Right forelimb (tissue), 1 donor: ENCODE measurements at places on chromosomes 2 and 18.

GRCh38 chr18:48558248-48558647 is 19.4 kb downstream of the CTIF start:
- no peak for DNase-seq

DNA sequence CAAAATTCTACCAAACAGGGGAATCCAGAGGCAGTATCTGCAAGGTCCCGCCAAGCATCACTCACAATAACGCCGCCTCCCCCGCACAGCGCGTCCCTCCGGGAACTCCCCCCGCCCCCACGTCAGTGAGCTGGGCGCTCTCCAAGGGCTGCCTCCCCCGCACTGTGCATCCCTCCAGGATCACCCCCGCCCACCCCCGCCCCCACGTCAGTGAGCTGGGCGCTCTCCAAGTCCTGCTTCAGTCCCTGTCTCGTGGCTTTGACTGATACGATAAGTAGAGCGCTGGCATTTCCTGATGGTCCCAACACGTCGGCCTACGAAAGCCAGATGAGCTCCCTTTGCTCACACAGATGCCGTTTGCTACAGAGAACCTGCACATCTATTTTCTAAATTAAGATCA is 130.7 kb upstream of the TPO start:
- no peak for DNase-seq

- no peak for DNase-seq
These were observed 43.7 kb upstream of the FZD5 start for GRCh38 chr2:207813221-207813916.

GRCh38 chr2:112791019-112791418 is 6.7 kb upstream of the IL1A start:
- DNase-seq = no peak

DNA sequence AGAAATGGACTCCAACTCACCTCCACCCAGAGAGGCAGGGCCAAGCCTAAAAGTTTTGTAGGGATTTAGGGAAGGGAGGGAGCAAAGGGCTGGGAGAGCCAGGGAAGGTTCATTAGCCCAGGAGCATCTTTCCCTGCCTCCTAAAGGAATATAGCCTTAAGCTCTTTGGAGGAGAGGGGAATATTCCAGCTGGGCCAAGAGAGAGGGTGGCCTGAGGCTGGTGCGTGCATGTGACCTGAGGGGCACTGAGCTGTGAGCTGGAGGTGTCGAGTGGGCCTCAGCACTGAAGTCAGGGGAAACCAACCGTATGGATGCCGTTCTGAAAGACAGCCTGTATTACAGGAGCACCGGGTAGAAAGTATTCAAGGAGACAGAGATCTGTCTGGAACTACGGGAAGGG is 112.6 kb downstream of the KLHL29 start:
- no peak for DNase-seq

DNA sequence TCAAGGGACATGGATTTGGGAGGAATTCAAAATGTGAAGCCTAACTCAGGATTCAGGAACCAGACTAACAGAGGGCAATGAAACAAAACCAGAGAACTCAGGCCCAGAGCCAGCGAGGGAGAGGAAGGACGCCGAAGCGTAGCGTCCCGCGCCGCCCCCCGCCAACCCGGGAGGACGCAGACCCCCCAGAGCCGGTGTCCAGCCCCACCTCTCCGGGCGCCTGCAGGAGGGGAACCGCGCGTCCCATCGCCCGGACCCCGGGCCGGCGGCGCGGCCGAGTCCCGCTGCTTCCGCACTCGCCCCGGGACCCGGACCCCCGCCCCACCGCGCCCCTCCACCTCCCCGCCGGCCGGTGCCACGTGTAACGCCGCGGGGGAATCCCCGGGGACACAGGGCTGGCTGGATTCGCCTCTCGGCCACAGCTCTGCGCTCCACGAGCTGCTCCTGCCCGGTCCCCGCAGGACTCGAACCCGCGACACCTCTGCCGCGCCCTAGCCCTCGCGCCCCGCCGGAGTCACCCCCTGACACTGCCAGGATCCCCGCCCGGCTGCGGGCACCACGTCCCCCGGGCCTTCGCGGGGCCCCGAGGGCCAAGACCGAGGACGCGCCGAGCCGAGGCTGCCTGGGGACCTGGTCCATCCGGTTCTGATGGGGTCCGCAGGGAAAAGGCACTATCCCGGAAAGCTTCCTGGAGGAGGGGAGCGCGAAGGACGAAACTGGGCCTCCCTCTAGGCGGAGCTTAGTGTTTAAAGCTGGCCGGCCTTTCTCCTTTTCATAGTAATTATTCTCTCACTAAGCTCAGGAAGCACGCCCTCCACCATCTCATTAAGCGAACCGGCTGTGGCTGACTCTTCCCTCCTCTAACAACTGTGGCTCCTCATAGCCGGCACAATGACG is 40.4 kb upstream of the FAM124B start:
- DNase-seq = no peak

DNA sequence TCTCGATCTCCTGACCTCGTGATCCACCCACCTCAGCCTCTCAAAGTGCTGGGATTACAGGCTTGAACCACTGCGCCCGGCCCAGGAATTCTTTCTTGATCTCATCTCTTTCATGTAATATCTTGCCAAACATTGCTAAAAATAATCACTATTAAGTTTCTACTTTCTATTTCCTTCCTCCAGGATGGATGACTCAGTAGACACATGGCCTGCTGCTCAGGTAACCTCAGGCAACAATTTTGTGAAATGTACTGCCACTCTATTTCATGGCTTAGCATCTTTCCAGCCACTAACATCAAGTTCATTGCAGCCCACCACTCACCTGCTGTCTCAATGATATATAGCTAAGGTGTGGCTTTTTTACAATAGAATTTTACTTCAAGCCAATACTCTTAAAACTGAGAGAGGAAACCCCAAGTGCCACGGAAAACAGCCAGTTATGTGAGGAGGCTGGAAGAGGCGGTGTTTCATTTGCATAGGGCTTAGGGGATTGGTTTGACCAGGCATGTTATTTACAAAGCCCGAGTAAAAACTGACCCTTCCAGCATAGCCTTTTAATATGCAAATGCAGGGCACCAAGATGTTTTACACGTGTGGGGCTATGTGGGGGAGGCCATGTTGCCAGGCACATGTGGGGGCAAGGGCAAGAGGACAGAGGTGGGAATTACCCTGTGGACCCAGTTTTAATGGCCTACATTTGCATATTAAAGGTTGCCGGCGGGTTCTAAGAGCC is 11.3 kb upstream of the SUMO1 start:
- DNase-seq = no peak

DNA sequence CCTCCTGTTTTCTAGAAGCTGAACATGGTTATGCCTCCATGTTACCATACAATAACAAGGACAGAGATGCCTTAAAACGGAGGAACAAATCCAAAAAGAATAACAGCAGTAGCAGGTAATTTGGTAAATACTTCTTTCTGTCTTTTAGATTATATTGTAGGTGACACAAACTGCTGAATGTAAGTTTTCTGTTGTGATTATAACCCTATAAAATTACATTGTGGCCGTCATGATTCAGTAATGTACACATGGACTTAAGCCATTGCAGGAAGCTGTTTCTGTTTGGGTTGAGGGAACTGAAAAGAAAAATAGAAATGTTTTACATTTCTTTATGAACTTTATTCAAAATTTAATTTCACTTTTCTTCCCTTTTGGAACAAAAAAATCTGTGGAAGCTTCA is 1.2 kb downstream of the MXD1 start:
- DNase-seq = no peak

GRCh38 chr2:212538305-212539071 is at the start of gene ERBB4:
TSS of gene ERBB4 (minus strand) at chr2:212538802. CDS start at chr2:212538530, 272 bp downstream.
- peak; percentile 66 for DNase-seq

DNA sequence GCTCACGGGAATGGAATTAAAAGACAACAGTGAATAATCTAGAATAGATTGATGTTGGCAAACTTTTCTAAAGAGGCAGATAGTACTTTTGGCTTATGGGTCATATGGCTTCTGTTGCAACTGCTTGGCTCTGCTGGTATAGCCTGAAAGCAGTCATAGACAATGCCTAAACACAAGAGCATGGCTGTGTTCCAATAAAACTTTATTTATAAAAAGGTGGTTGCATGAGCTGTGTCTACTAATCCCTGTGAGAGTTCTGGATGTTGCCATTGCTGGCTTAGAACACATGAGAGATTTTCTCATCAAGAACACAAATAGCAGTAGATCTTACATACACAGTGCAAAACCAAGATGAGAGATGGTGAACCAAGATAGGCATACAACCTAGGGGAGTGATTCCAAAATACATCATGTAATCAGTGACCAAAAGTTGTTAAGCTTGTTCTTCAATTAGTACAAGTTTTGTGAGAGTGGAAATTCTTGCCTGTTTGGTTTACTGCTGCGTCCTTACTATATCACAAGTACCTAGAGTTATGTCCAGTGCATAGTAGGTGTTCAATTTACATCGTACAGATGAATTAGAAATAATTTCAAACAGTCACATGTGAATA is 380.0 kb downstream of the METTL4 start:
- DNase-seq = no peak

DNA sequence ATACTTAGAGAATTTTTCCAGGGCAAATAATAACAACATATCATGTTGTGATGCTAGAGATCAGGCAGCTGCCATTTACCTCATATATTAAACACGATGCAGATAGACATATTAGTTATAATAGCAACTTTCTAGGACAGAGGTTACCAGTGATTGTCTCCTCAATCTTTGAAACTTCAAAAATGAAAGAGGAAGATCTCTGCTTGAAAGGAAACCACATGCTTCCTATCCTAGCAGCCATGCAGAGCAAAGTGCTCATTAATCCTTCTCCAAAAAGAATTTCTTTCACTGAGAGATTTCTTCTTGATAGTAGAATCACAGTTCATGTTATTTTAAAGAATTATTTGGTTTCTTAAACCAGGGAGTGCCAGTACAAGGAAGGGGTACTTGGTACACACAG is 317.2 kb downstream of the CPS1 start:
- DNase-seq = no peak

- DNase-seq = no peak
These were observed 177.4 kb upstream of the NABP1 start for GRCh38 chr2:191500566-191500883.

DNA sequence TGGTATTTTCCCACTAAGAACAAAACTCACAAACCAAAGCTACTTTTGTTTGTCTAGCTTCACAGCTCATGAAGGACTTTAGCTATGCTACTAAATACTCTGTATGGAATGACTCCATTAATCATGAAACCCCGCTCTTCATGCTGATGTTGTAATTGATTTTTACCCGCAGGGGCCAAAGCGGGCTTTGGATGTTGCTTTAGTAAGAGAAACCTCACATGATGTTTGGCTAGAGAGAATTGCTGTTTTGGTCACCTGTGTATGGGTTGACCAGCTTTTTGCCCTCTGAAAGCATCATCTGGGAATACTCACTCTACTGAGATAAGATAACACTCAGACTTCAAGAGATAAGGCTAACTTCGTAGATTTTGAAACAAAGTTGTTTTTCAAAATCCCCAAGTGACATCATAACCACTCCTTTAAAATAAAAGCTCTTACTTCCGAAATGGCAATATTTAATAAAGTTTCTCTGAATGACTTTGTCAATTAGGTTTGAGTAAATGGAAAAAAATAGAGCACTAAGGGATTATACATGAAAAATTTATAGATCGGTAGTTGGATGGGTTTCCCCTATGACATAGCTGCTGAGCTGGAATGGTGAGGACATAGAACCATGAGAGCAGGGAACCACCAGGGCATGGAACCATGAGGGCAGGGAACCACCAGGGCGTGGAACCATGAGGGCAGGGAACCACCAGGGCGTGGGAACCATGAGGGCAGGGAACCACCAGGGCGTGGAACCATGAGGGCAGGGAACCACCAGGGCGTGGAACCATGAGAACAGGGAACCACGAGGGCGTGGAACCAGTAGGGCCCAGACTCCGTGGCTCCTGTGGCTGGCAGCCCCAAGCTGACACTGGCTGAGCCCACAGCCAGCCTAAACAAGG is 31.9 kb downstream of the ACKR3 start:
- DNase-seq = no peak

DNA sequence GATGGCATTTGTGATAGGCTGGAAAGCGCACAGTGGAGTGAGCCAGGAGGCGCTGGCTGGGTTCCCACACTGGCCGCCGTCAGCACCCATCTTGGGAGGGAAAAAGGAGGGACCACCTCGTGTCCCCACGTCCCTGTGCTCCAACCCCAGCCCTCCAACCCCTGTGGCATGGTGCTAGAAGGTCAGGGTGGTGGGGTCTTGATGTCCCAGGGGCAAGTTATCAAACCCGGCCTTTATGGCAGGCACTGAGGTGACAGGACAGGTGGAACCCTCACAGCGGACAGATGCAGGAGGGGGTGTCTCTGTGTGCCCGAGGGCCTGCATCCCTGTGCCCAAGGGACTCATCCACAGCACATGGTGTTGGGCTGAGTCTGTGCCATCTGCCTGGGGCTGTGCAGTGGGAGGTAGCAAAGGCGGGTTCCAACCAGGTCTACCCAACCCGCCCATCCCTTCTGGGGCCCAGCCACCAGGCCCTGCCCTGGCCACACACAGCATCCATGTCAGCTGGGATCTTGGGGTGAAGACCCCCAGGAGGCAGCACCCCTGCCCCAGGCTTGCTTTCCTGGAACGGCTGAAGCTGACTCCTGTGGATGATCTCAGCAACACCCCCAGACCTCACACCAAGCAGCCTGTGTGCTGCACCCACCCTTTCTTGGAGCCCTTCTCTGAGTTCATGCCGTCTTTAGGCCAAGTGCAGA is 246.1 kb downstream of the NDUFA10 start:
- DNase-seq = peak; percentile 24

- DNase-seq = no peak
These were observed 68.0 kb downstream of the BOLA3 start for GRCh38 chr2:74079522-74080341.

DNA sequence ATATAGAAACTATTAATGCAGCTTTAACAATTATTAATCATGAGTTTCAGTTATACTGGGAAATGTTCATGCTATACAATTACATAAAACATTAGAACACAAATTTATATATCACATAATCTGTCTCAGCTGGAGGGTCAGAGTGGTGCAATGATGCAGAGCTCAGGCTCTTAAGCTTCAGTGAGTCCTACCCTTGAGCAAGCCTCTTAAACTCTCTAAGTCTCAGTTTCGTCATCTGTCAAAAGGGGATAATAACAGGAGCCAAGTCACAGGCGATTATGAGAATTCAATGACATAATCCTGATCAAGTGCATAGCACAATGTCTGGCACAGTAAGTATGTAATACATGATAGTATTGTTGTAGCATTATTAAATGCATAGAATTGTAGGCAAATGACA is 46.0 kb downstream of the LAMA1 start:
- DNase-seq = no peak

GRCh38 chr2:174138161-174138560 is 110.2 kb downstream of the OLA1 start:
- no peak for DNase-seq

- no peak for DNase-seq
These were observed 24.9 kb upstream of the BZW1 start for GRCh38 chr2:200786826-200787225.

- DNase-seq = no peak
These were observed 116.6 kb downstream of the SPHKAP start for GRCh38 chr2:228064796-228065315.

DNA sequence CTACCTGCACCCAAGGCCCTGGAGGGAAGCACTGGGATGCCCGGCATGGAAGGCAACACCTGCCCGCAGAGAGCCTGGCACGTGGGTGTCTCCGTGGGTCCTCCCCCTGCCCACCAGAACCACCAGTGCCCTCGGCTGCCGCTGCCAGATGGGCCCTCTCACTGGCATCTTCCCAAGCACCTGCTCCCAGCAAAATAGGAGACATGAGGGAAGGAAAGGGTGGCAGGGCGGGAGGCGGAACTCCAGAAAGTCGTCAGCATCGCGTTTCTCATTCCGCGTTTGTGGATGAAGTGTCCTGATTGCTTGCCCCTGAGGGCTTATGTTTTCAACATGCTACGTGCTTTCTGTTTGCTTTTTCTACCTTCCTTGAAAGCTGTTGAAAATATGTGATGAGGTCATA is 8.8 kb upstream of the SNTG2 start:
- no peak for DNase-seq
